ENCODE measurements at places on chromosomes 2 and 18.

DNA sequence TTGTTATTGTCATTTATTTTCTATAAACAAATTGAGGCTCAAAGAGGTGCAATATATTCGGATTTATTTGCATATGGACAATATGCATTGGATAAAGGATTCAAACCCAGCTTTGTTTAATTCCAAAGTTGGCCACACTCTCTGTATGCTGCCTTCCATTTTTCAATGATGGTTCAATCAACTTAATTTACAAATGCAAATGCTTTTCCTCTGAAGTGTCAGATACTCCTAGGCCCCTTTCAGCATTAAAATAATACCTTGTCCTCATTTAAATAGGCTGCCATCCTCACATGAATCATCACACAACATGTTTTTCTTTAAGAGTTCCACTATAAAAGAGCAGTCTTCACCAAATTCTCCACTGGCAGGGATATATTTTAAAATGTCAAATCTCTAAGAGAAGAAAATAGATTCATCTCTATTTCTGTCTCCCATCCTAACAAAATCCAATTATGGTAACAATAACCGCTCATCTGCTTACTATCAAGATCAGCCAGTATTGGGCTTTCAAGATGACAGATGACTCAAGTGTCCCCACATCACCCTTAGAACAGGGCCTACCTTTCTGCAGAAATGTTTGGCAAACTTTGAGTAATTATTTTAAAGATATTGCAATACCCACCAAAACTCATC, 114.8 kb downstream of the SCG2 start:
- no peak for DNase-seq

DNA sequence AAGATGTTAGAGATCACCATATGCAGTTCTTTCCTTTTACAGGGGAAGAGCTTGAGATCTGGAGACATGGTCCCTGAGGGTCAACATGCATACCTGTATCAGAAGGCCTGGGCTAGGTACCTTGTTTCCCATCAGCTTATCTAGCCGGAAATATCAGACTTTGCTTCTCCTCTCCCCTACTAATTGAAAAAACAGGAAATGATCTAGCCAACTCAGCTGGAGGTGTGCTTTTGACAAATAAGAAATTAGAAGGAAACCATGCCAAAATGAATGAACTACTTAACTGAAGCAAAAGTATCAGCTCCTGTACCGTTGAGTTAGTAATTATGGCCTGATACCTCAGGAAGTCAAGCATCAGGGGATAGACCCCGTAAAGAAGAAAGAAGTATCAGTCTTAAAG, 20.4 kb downstream of the PKP4 start:
- DNase-seq, result peak; percentile 9

DNA sequence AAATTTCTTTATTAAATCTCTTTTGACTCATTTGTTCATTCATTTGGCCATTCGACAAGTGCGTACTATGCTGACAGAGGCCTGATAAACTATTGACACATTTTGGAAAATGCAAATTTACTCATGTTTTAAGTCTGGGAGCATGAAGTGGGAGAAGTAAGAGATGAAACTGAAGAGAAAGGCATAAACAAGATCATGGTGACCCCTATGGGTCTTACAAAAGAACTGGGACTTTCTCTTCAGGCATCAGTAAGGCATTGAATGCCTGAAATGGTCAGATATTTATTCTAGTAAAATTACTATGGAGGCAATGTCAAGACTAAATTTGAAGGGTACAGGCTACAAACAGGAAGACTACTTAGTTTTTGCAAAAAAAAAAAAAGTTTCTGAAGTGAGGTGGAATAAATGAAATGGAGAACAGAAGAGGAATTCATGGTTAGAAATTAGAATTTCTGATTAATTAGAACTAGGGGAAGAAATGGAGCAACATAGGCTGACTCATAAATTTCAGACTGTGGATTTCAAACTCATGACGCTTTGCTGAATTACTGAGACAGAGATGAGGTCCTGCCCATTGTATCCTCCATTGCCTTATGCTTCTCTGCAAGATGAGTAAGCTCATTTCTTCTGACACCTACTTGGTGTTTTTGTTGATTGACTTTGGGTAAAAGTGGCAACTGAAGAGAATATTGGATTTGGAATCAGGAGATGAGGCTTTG, 32.7 kb downstream of the VSNL1 start:
- DNase-seq, result no peak

- DNase-seq, result peak; percentile 53
Observed at GRCh38 chr2:176554101-176555048, 285.1 kb downstream of the MTX2 start.

- no peak for DNase-seq
Observed at GRCh38 chr2:196592331-196592910, 47.1 kb upstream of the CCDC150 start.

- no peak for DNase-seq
Observed at GRCh38 chr2:82491591-82491990, 1967.5 kb downstream of the SUCLG1 start.

DNA sequence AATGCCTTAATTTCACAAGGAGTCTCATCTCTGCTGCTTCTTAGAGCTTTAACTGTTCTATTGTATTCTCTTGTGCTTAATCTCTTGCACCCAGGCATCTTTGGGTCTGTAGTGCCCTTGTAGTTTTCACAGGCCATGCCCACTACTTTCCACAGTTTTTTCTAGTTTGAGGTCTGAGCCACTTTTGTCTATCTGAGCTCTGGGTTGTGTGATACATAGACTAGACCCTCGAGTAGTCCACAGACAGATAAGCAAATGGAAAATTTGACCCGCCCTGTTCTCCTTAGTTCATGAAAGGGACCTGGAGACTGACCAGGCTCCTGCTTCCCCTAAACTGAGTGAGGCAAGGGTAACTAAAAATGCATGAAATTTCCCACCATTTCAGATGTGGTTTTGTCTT, 466.8 kb upstream of the ZEB2 start:
- DNase-seq, result no peak

DNA sequence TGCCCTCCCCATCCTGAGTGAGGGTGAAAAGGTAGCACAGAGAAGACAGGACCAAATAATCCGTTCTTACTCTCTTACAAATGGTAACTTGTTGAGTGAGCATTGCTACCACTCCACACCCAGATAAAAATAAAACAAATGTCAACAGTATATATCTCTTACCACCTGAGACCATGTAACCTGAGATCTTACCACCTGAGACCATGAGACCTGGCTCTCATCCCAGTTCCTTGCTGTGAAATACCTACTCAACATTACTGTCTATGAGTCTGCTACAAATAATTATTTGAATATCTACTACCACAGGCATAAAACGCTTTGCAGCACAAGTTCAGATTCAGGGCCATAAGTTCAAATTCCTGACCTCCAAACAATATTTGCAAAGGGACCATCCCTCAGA, 234.7 kb downstream of the C1D start:
- DNase-seq, result no peak

GRCh38 chr2:225581906-225582305, 182.4 kb downstream of the NYAP2 start:
- no peak for DNase-seq

DNA sequence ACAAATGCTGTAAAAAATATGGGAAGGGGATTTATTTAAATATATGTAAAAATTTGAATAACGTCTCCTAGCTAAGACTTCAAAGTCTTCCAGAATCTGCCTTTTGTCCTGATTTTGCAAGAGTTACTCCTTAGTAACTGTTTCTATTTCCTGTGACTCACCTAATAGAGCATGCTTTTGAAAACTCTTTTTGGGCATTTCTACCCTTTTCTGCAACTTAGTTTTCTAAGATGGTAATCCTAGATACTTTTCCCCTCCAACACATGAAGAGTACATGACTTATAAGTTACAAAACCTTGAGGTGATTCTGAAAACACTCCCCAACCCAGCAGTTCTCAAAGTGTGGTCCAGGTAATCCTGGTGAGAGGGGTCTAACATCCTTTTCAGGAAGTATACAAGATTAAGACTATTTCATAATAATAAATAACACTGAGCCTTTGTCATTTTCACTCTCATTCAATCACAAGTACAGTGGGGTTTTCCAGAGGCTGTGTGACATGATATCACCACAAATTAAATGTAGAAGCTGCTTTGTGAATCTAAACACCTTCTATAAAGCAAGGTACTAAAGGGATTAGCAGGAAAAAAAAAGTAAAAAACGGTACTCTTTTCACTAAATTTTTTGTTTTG, 31.9 kb downstream of the PPP4R3B start:
- no peak for DNase-seq

DNA sequence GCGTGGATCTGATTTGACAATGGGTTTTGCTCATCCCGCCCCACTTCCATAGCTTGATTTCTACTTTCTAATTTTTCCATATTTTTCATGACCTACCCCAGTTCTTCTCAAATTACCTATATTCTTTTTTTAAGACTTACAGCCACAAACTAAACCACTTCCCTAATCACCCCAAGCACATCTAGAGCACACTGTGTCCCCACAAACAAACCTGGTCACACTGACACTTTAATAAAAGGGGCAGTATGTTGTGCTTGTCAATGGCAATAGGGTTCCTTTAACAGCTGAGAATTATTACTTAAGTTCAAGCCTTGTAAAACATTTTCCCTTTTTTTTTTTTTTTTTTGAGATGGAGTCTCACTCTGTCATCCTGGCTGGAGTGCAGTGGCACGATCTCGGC, 47.1 kb downstream of the MREG start:
- DNase-seq, result no peak

GRCh38 chr18:60259052-60259681, 113.4 kb downstream of the MC4R start:
- no peak for DNase-seq

GRCh38 chr2:235898766-235899165, 269.4 kb downstream of the GBX2 start:
- DNase-seq, result no peak

DNA sequence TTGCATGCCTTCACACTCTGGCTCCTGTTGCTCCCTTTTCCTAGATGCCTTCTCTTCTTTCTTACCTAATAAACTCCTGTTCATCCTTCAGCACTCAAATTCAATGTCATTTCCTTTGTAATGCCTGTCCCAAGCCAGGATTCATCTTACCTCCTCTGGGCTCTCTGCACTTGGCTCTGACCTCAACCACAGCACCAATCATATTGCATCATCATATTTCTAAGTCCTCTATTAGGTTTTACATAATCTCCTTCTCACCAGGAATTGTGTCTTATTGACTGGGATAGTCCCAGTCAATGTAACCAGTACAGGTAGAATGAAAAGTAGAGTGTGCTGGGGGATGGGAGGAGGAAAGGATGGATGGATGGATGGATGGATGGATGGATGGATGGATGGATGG, 187.1 kb downstream of the NRP2 start:
- no peak for DNase-seq

DNA sequence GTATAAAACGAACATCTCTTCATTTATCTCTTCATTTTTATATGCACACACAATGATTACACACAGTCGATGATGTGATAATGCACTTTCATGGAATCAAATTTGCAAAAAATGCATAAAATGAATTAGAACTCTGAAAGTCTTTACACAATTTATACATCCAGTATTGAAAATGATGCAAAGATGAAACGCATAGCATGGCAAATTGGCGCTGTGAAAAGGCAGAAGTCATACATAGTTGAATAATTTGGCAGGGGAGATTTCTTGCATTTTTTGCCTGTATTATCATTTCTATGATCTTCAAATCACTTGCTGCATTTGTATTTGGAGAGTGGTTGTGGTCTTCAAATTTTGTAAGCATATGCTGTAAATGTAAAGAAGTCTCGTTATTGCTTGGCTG, 150.7 kb upstream of the LGALSL start:
- no peak for DNase-seq

GRCh38 chr2:119158563-119159347, at the start of gene C1QL2:
TSS of gene C1QL2 (minus strand) at chr2:119158751. CDS start at chr2:119158269, 482 bp downstream.
- DNase-seq, result no peak
